ENCODE measurements at places on chromosomes 5 and 9.

DNA sequence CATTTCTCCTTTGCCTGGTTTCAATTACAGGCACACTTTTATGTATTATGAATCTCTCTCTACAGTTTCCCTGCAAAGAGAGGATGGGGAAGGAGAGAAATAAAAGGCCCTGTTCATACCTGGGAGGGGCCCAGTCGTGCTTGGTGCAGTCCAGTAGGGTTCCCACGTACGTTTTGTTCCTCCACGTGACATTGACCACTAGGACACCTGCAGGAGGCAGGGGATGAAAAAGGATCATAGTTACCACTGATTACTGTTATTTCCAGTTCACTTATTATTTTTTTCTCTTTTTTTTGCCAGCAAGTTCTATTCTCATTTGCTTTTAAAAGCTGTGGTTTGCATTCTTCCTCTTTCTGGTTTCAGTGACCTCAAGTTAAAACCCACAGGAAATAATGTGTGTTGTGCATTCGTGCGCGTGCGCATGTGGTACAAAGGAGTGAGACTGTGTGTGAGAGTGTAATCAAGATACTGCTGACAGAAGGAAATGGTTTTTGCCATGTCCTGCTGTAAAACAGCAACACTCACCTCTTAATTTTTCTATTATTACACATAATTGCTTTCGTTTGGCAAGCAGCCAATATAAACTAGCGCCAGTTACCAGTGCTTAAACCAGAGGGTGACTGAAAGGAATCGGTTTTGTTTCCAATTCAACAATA, 96.8 kb downstream of the ZNF608 start:
- peak; percentile 89 for DNase-seq

GRCh38 chr5:166341740-166342337, 1949.6 kb upstream of the WWC1 start:
- DNase-seq = no peak

DNA sequence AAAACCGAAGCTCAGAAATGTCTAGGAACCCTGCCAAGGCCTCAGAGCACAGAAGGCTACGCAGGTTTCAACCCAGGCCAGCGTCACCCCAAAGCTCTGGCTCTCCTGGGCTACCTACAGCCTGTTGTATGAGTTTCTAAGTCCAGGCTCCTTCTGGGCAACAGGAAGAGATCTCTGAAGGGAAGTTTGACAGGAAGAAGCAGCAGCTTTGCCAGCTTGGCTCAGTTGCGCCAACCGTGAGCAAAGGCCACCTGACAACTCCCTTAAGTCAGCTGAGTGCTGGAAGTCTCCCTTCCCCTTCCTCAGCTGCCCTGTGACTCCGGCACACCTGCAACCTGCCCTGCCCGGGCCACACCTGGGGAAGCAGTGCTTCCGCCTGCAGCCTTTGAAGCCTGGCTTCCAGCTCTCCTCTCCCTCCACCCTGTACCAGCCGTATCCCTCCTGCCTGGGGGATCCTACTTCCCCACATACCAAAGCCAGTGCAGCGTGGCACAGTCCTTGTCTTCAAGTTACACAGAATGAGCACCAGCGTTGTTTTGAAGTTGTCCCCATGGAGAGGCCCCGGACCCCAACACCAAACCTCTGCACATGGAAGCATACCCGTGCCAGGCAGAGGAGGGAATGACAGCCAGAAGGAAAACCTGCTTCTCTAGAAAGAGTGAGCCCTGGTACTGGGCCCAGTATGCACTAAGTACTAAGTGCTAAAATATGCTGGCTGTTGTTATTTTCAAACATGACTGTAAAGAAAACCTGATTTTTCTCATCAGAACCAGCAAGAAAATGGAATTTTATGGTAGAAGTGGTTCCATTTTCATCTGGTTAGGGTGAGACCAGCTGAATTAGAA, 36.5 kb downstream of the SHB start:
- DNase-seq = no peak

- no peak for DNase-seq
These were observed 55.9 kb downstream of the FNBP1 start for GRCh38 chr9:129987047-129987446.

GRCh38 chr5:112025757-112026156, 268.8 kb upstream of the NREP start:
- DNase-seq = no peak

DNA sequence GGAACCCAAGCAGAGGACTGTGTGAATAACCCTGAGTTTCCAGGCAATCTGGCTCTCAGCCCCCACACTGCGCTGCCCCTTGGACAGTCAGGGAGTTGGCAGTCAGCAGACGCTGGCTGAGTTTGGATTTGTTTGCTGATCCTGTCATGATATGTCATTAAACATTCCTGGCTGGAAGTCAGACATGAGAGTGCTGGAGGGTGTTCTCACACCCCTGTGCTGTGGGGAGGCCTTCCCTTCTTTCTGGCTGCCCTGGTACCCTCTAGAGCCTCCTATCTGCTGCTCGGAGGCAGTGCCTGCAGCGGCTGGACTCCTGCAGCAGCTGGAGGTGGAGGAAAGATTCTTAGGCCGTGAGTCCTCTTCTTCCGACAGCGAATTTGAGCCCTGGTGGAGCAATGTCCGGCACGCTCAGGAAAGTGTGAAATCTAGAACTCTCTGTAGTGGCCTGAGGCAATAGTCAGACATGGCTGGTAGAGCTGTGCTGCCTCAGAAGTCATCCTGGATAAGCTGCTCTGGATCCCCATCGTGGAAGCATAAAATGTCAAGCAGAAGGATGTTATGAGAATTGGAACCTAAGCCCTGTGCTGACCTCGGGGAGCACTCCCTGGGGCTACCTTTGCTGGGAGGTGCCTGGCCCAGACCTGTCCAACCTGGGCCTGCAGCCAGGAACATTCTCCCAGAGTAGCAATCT, 72.0 kb downstream of the PDE8B start:
- no peak for DNase-seq

Measured in inflammatory macrophage treated with lipopolysaccharide for 1 hour (primary cell).